ENCODE measurements at places on chromosomes 11 and 22.

DNA sequence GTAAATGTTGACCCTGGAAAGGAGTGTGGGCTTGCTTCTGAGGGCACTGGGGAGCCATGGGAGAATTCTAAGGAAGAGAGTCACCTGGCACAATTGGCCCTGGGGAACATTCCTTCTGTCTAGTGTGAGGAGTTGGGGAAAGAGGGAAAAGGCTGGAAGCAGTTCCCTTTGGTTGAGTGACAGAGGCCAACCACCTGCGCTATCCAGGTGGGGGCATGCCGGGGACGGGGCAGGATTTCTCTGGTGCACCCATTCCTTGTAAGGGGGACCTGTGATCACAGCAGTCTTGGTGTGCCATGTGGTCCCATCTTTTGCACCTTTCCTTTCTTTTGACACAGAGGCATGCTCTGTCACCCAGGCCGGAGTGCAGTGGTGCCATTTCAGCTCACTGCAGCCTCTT is 92.1 kb upstream of the GRK3 start:
- no peak for DNase-seq

- no peak for DNase-seq
Measured at GRCh38 chr22:17090550-17090949, 5.8 kb downstream of the IL17RA start.

GRCh38 chr11:100932474-100933100 is 197.0 kb downstream of the PGR start:
- DNase-seq, result no peak

DNA sequence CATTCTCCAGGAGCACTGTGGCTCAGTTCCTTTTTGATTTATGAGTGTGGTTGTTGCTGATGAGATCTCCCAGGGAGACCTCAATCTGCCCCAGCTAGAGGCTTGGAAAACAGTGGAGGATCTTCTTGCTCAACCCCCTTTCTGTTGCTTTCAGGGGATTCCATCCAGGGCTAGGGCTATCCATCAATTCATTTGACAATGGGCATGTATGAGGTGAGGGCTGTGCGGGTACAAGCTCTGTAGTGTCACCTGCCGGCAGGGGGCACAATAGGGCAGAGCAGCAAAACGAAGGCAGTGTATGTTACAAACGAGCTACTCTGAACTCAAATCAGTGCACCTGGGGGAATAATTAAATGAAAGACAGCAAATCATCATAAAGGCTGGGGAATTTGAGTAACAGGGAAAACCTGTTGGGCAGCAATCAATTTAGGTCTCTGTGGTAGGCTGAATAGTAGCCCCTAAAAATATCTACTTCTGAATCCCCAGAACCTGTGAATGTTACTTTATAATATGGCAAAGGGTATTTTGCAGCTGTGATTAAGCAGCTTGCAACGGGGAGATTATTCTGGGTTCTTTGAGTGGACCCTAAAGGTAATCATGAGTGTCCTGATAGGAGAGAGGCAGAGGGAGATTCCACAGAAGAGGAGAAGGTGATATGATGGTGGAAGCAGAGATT is 170.3 kb upstream of the ZBED5 start:
- DNase-seq, result peak; percentile 67

DNA sequence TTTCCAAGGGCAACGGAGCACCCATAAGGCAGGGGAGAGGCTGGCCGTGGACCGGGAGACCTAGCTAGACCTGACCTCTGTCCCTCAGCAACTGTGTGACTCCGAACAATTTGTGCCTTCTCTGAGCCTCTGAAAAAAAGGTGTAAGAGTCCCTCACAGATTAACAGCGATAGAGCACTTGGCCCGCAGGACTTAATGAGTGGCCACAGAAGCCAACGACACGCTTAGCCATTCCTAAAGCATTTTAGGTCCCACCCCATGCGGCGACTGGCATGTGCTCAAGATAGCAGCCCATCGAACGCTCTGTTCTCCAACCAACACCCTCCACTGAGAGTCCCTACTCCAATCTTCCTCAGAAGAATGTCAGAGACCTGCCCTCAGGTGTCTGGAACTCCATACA is 1.5 kb downstream of the SULT4A1 start:
- no peak for DNase-seq

DNA sequence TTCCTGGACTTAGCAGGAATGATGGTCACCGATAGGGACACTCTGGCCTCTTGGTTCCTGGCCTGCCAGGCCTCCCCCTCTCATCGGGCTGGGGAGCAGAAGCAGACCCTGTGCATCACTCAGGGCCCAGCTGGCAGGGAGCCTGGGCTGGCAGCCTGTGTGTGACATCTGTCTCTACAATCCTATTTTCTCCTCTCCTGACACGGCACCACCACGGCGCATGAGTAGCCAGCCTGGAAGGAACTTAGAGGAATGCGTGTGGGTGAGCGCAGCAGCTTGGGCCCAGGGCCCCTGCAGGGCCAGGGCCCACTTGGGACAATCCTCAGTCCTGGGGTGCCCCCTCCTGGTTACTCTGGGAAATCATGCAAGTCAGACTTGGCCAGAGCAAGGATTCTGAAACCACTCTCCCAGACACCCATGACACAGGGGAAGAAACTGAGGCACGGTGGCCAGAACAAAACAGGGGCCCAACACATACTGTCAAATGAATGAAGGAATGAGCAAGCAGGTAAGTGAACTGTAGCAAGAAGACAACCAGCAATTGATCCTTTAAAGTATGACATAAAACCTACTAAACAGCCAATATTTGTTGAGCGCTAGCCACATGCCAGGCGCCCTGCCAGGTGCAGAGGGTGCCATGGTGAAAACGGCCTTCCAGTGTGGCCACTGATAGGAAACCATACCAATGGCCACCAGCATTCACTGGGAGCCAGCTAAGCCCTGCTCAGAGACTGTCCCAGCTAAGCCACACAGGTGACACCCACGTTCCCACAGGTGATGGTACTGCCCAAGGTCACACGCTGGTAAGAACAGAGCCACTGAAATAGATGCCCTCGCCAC is 13.3 kb downstream of the RSPH14 start:
- peak; percentile 60 for DNase-seq

- no peak for DNase-seq
Measured at GRCh38 chr11:95144313-95145235, 54.9 kb downstream of the ENDOD1 start.

DNA sequence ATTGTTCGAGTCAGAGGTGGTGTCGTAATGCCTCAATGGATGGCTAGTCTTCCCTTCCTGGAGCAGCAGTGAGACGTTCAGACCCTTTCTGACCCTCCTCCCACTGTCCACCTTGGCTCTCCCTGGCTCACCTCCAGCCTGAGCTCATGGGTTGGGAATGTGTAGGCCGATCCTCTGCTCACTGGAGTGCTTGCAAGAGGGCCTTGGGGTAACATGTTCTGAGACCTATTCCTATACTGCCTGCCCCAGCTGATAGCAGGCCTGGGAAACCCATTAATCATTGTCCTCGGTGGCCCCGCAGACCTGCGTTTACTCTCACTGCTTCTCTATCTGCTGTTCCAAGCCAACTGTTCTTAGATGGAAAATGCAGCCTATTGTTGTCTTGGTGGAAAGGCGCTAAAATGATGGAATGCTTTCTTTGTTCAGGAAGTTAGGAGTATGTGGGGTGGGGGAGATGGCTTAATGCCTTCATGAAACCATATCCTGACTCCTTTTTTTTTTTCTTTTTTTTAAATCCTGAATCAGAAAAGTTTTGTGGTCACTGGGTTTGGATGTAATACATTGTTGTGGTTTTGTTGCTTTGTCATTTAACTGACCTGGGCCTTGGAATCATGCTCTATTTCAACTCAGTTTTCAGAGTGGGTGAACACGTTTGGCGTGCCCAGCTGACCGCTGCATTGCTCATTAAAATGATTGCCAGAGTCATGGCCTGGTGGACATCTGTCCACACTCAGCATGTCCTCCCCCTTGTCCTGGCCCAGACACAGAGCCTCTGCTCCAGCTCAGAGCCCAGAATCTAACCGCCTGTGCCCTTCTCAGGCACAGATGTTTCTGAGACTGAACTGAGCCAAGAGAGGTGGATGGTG is 72.5 kb downstream of the MICAL2 start:
- no peak for DNase-seq

DNA sequence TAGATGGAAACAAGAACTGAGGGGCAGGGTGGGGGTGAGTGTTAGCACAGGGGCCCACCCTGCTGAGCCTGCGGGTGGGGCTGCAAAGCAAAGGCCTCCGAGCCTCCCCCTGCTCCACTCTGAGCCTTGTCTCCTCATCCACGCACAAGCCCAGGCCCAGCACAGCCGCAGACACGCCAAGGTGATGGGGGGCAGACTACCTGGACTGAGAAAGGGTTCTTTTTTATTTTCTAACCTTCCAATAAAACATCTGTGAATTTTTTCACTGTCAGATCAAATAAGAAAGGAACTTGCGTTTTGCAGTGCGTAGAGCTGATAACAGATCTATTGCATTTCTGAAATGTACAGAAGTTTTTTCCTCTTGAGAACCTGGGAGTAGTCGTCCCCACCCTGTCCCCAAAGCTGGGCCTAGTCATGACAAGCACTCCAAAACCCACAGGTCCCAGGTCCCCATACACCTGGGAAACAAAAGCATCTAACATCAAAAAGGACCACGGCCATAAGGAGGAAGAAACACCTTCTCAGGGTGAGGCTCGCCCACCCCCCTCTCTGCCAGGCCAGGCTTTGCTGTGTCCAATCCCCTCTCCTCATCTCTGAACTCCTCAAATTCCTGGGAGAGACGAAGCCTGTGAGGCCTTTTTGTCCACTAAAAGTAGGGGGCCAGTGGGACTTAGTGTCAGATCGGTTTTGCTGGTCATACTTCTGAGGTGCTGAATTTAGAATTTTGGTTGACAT is 22.7 kb upstream of the CD5 start:
- no peak for DNase-seq

- DNase-seq, result no peak
Measured at GRCh38 chr11:28629235-28629634, 521.0 kb downstream of the METTL15 start.

DNA sequence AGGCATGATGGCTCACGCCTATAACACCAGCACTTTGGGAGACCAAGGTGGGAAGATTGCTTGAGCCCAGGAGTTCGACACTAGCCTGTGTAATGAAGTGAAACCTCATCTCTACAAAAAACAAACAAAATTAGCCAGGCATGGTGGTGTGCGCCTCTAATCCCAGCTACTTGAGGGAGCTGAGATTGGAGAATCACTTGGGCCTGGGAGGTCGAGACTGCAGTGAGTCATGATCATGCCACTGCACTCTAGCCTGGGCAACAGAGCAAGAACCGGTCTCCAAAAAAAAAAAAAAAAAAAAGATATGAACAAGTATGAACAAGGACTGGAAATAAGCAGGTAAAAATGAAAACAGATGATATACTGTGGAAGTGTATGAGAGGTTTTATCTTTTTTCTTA is 54.1 kb upstream of the SOX6 start:
- DNase-seq, result no peak

DNA sequence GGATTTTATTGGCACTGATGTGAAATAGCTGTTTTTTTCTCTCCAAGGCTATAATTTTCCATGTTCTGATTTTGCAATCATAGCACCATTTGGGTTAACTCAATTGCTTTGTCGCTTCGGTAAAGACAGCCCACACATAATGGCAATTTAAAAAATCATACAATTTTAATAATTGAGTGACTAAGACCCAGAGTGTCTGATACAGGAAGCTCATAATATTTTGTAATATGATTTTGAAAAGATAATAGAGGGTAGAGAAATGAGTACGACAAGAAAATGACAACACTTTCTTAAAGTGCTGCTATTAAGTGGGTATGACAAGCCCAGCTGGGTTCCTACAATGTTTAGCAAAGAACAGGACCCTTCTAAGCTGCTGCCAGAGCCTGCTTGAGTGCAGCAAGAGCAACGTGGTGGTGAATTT is 439.1 kb downstream of the METTL15 start:
- DNase-seq, result no peak

DNA sequence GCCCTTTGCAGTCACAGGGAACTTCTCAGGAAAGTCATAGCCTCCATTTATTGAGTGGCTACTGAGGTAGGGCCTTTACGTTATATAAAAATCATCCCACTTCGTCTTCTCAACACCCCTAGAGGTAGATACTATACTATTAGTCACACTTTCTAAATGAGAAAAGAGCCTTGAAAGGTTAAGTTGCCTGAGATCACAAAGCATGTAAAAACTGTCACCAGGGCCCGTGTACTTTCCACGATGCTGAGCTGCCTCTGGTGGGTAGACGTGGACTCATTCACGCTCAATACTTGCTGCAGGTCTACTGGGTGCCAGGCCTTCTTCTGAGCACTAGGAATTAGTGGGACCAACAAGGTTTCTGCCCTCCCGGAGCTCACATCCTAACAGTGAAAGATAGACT is 16.3 kb downstream of the CHRDL2 start:
- DNase-seq, result no peak

DNA sequence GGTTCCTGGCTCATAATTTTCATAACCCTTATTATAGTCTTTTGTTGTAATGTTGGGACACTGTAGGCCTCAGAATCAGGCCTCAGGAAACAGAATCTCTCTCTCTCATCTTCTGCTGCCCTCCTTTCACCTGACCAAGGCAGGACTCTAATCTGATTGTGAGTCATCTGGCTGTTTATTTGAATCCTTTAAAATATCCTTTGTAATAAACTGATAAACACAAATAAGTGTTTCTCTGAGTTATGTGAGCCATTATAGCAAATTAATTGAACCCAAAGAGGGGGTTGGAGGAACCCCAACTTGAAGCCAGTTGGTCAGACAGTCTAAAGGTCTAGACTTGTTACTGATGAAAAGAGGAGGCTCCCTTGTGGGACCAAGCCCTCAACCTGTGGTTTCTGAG is 30.6 kb downstream of the ACER3 start:
- DNase-seq, result no peak

DNA sequence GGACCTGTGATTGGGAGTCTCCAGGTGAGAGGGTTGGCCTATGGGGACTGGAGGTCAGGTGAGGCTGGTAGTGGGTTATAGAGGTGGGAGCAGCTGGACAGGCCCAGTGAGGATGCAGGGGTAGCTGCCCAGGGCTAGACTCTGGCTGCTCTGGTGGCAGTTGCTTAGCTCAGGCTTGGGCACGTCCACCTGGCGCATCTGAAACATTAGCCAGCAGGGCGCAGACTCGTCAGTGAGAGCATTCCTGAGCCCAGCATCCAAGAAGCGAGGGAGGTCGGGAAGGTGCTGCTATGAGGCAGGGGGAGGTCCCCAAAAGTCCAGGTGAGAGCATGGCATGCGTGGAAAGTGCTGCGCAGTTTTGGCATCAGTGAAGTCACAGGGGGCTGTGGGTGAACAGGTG is 3.5 kb upstream of the GGT1 start:
- DNase-seq, result no peak

DNA sequence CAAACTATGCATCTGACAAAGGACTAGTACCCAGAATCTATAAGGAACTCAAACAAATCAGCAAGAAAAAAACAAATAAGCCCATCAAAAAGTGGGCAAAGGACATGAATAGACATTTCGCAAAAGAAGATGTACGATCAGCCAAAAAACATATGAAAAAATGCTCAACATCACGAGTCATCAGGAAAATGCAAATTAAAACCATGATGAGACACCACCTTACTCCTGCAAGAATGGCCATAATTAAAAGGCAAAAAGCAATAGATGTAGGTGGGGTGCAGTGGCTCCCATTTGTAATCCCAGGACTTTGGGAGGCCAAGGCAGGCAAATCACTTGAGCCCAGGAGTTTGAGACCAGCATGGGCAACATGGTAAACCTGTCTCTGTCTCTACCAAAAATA is 10.4 kb upstream of the OR10V1 start:
- no peak for DNase-seq

GRCh38 chr11:44304091-44305025 is 5.6 kb downstream of the ALX4 start:
- no peak for DNase-seq

GRCh38 chr22:50009765-50010675 is 2.5 kb downstream of the IL17REL start:
- no peak for DNase-seq

GRCh38 chr22:38753948-38754750 is 1.6 kb downstream of the SUN2 start:
- no peak for DNase-seq
